ENCODE measurements at places on chromosomes 1 and 21. TPM values are rescaled to one million over a fixed set of nuclear protein-coding genes. Genes with fewer than 3 reads are reported as not detected.
A peak's percentile ranks its signal among the peaks of the same experiment; 100 is the strongest.

GRCh38 chr1:195278644-195279043 lies 1329.6 kb downstream of the KCNT2 start:
- DNase-seq: no peak
- no peak overlapping the region for H3K27ac ChIP-seq
- H3K4me1 ChIP-seq: no peaks in the 10 kb centered on the region
- no peak overlapping the region for H3K4me3 ChIP-seq

- no peak overlapping the region for H3K27ac ChIP-seq
- no peaks in the 10 kb centered on the region for H3K4me1 ChIP-seq
- H3K36me3 ChIP-seq: no peaks in the 10 kb centered on the region
- no peak for DNase-seq
- H3K4me3 ChIP-seq: no peak overlapping the region
Measured at GRCh38 chr21:25453524-25453923, 153.8 kb downstream of the MRPL39 start.

DNA sequence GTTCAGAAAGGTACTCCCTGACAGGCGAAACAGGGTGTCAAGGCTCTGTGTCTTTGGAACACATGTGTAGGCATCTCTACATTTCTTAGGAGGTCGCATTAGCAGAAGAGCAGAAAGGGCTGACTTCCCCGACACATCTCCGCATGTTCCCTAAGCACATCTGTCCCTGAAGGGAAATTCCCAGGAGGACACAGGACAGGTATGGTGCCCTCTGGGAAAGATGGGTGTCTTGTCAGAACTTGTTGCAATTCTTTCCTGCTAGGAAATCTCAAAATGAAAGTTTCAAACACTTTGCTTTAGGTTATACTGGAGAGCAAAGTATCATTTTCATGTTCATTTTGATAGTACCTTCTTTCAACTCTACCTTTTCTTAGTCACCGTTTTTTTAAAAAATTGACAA lies 2.0 kb downstream of the DSCAM start:
- no peaks in the 10 kb centered on the region for H3K36me3 ChIP-seq
- H3K27ac ChIP-seq: no peak overlapping the region
- no peak for DNase-seq
- peaks cover 9% of the 10 kb centered on the region for H3K4me1 ChIP-seq

DNA sequence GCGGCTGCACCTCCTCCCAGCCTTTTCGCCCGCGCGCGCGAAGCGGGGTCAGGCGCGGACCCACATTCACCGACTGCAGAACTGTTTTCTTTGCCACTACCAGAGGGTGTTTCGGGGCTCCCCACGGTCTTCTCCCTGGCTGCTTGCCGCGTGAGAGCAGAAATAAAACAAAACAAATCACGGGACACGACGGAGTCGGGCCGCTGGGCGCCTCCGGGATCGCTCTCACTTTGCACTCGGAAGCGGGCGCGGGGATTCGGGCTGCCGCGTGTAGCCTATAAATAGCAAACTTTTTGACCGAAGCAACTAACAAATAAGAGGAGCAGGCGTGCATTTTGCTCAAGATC lies 412.3 kb upstream of the ESRRG start:
- H3K27me3 ChIP-seq: peaks cover 100% of the 10 kb centered on the region
- H3K36me3 ChIP-seq: no peaks in the 10 kb centered on the region
- H3K4me1 ChIP-seq: peaks cover 41% of the 10 kb centered on the region

GRCh38 chr1:172496678-172497077 lies 36.3 kb upstream of the SUCO start:
- H3K4me1 ChIP-seq: peaks cover 6% of the 10 kb centered on the region
- H3K36me3 ChIP-seq: no peaks in the 10 kb centered on the region
- H3K4me3 ChIP-seq: no peak overlapping the region
- no peak overlapping the region for H3K27ac ChIP-seq

- H3K4me1 ChIP-seq: peaks cover 9% of the 10 kb centered on the region
- no peaks in the 10 kb centered on the region for H3K27me3 ChIP-seq
- no peak overlapping the region for H3K4me3 ChIP-seq
- H3K36me3 ChIP-seq: no peaks in the 10 kb centered on the region
- peak; percentile 55 for DNase-seq
- peak overlapping the region; percentile 69 for H3K27ac ChIP-seq
Measured at GRCh38 chr1:43858324-43858723, 75.3 kb upstream of the ARTN start.

DNA sequence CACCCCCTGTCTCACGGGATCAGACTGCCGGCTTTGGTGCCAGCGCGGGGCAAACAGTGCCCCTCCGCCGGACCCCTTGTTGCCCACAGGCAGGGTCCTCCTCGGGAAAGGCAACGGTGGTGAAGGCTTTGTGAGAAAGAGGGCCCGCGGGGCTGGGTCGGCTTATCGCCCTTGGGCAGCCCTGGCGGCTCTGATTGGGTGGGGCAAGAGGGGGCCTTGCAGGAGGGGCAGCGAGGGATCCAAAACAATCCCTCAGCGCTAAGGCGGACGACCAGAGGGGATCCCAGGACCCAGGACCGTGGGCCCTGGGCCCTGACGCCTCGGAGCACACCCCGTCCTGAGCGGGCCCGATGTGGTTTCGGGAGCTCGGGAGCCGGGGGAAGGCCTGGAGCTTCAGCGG lies 3.9 kb upstream of the ZNF678 start:
- H3K27ac ChIP-seq: no peak overlapping the region
- H3K4me1 ChIP-seq: peaks cover 3% of the 10 kb centered on the region
- DNase-seq: no peak

GRCh38 chr1:168794057-168794456 lies 65.1 kb upstream of the DPT start:
- H3K36me3 ChIP-seq: no peaks in the 10 kb centered on the region
- H3K4me1 ChIP-seq: no peaks in the 10 kb centered on the region
- no peak overlapping the region for H3K27ac ChIP-seq

DNA sequence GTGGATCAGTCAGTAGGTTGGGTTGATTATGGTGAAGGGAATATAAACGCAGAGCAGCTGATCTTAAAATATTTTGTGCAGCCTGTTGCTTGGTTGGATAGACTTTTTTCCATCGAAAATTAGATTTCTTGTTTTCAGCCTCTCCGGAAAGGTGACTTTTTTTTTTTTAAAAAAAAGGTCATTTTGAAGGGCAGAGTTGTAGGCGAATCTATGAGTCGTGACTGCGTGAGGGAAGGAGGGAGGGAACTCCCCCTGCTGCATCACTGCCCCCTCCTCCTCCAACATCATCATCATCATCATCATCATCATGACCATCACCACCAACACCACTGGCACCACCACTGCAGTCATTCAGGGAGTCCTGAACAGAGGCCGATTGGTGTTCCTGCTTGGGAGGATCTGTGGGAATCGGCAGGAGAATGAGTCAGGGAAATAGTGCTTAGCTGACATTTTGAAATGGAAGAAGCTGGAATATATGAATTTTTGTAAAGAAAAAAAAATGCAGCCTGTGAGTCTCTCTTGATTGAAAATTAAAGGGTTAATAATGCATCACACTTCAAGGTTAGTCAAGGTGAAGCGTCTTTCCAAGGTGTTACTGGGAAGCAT lies 1.2 kb downstream of the ATP1B1 start:
- peak overlapping the region; percentile 94 for H3K4me3 ChIP-seq
- no peak for DNase-seq
- H3K27ac ChIP-seq: no peak overlapping the region

GRCh38 chr1:40243351-40243750 lies 4.4 kb upstream of the TMCO2 start:
- H3K4me1 ChIP-seq: no peaks in the 10 kb centered on the region
- no peak overlapping the region for H3K4me3 ChIP-seq
- DNase-seq: no peak
- peaks cover under 1% of the 10 kb centered on the region for H3K36me3 ChIP-seq
- H3K27ac ChIP-seq: no peak overlapping the region

DNA sequence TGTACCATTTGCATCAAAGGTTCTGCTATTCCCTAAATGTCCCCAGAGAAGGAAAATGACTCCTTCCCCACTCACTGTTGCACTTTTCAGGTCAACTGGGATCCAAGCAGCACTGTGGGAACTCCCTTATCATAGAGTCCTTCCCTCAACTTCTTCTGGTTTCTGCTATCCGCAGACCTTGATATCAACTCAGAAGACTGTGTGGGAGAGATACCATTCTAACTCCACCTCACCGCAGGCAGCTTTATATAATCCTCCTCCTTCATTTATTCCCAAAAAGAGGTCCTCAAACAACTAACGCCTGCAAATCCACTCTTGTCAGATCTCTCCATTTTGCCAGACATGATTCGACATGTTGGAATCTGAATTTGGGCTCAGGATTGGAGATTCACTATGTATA lies 27.3 kb downstream of the LHX9 start:
- H3K36me3 ChIP-seq: no peaks in the 10 kb centered on the region
- H3K4me3 ChIP-seq: no peak overlapping the region
- no peaks in the 10 kb centered on the region for H3K4me1 ChIP-seq

DNA sequence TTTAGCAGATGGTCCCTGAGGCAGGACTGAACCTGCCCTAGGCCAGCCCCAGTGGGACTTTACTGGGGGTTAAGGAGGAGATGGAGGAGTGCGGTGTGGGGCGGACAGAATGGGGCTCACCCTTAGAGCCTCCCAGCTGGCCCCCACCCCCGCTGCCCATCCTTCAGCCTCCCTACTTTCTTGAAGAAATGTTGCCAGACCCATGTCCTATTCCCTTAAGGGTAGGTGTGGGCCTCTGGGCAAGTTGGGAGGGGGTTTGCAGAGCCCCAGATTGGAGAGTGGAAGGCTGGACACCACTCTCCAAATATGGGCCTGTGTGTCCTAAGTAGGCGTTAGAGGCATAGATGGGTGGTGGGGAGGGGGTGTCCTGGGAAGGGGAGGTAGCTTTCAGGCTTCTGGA lies 19.2 kb upstream of the EPS8L3 start:
- H3K4me3 ChIP-seq: no peak overlapping the region
- H3K4me1 ChIP-seq: peaks cover 10% of the 10 kb centered on the region

DNA sequence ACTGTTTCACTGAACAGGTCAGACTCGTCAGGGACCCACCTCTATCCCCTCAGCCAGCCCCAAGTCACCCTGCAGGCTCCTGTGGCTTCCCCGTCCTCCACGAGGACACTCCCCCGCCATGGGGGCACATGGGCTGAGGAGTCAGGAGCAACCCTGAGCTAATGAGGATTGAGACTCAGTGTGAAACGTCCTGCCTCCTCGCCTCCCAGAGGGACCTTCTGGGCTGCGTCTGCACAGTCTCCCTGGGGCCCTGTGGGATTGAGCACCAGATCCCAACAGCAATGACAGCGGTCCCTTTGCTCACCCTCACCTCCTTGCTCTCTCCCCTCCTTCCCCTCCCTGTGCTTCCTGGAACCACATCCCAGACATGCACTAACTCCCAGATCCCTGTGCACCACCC lies 18.9 kb upstream of the SLC25A33 start:
- H3K4me1 ChIP-seq: no peaks in the 10 kb centered on the region
- H3K4me3 ChIP-seq: no peak overlapping the region
- H3K27ac ChIP-seq: no peak overlapping the region
- H3K36me3 ChIP-seq: no peaks in the 10 kb centered on the region
- no peak for DNase-seq
- no peaks in the 10 kb centered on the region for H3K27me3 ChIP-seq

- H3K4me3 ChIP-seq: no peak overlapping the region
- H3K27ac ChIP-seq: no peak overlapping the region
- no peaks in the 10 kb centered on the region for H3K4me1 ChIP-seq
- no peaks in the 10 kb centered on the region for H3K27me3 ChIP-seq
- no peaks in the 10 kb centered on the region for H3K36me3 ChIP-seq
Measured at GRCh38 chr21:45393833-45394638, 10.9 kb upstream of the COL18A1 start.

GRCh38 chr1:232398823-232399222 lies 231.1 kb downstream of the SIPA1L2 start:
- no peak overlapping the region for H3K27ac ChIP-seq
- H3K36me3 ChIP-seq: no peaks in the 10 kb centered on the region
- no peak for DNase-seq
- H3K4me3 ChIP-seq: no peak overlapping the region
- no peaks in the 10 kb centered on the region for H3K4me1 ChIP-seq

GRCh38 chr1:70314706-70315304 lies 39.7 kb downstream of the ANKRD13C start:
- H3K27me3 ChIP-seq: no peaks in the 10 kb centered on the region
- H3K27ac ChIP-seq: no peak overlapping the region
- H3K36me3 ChIP-seq: no peaks in the 10 kb centered on the region
- no peak overlapping the region for H3K4me3 ChIP-seq
- peak; percentile 34 for DNase-seq

HPDL gene
- total RNA-seq: 60.7 TPM

OXCT2 gene
- total RNA-seq: 4.0 TPM

DTL gene
- 47.7 TPM for total RNA-seq

WNT3A gene
- total RNA-seq: 0.12 TPM

TAF5L gene
- total RNA-seq: 12.9 TPM

ZBTB17 gene
- 26.6 TPM for total RNA-seq

TMCO1 gene
- total RNA-seq: 45.2 TPM

KIF26B gene
- 0.76 TPM for total RNA-seq

ADGRL4 gene
- total RNA-seq: 1.3 TPM
